Right lobe of liver (tissue), 6 donors: ENCODE measurements at places on chromosomes 11 and 22. TPM values are rescaled to one million over a fixed set of nuclear protein-coding genes. Genes with fewer than 3 reads are reported as not detected.

Gene EFCAB6
- 0.97 TPM for total RNA-seq

GRCh38 chr11:107017433-107018218 lies 650 bp downstream of the GUCY1A2 start:
- peak; percentile 49 for DNase-seq

DNA sequence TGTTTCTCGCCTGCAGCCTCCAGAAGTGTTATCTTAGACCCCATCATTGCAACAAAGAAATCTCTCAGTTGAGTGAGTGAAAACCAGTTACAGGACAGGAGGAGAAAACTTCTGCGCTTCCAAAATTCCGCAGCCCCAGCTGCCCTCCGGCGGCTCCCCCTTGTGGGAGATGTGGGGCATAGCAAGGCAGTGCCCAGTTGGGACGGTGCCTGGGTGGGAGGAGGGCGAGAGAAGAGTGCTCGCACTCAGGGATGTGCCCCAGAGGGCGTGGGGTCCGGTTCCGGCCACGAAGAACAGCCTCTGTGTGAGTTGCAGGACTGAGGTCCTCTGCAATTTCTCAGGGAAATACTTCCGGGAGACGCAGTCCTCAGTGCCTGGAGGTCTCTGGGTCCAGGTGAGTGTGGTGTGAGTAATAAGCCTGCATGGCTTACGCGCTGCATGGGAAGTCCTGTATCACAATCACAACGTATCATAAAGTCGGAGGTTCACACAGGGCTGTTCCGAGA lies 87.0 kb upstream of the BLID start:
- DNase-seq: peak; percentile 74

DNA sequence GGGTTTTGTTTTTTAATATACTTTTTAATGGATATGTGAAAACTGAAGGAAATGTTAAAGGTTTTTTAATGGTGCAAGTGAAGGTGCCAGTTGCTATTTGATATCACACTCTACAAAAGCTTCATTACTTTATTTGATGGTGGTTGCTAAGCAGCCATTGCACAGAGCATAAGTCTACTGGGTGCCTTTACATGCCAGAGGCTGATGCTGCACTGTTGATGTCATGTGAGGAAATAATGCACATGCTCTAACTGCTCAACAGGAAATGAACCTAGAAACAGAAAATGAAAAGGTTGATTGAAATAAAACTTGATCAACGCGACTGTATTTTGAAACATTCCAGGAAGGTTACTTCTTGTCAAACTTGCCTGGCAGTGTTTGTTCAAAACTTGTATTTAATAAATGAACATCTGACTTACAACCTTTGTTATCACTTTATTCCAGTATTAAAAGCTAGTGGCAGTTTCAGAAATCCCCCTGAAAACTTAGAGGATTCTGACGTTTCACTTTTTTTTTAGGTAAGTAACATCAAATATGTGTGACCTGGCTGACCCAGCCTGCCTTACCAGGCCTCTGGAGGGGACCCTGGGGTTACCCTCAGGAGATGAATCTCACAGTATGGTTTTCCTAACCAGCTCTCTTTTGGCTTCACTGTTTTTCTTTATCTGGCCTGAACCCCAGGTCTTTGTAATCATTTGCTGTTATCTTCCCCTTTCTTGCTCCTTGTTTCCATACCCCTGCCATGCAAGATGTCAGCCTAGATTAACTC lies 2.4 kb upstream of the ATP5MG start:
- no peak for DNase-seq

DNA sequence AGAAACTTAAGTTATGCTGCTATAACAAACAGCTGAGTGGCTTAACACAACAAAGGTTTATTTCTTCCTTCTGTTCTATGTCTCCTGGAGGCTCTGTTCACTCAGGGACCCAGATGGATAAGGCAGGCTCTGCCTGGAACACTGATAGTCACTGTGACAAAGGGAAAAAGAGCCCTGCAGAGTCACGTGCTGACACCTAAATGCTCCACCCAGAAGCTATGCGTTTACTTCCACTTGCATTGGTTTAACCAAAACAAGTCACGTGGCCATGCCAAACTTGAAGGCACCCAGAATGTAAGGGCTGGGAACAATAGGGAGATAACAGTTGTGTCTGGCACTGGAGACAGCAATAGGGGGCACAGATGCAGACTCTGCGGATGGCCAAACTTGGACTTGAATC lies 3.4 kb upstream of the MS4A15 start:
- DNase-seq: no peak
